ENCODE measurements at places on chromosomes 12 and 14. TPM values are rescaled to one million over a fixed set of nuclear protein-coding genes. Genes with fewer than 3 reads are reported as not detected.

SCNN1A gene
- 1.7 TPM for total RNA-seq

USP5 gene
- total RNA-seq: 91.4 TPM

CLEC7A gene
- 0.87 TPM for total RNA-seq

APOF gene
- not detected for total RNA-seq

RNU4-1 gene
- under 0.01 TPM for total RNA-seq

METTL3 gene
- total RNA-seq: 56.8 TPM

RFX4 gene
- total RNA-seq: not detected

EXD2 gene
- total RNA-seq: 5.0 TPM

HEBP1 gene
- total RNA-seq: 6.9 TPM

KIF5A gene
- not detected for total RNA-seq

All from H4 (cell line).